ENCODE measurements at places on chromosomes 7 and 10.

DNA sequence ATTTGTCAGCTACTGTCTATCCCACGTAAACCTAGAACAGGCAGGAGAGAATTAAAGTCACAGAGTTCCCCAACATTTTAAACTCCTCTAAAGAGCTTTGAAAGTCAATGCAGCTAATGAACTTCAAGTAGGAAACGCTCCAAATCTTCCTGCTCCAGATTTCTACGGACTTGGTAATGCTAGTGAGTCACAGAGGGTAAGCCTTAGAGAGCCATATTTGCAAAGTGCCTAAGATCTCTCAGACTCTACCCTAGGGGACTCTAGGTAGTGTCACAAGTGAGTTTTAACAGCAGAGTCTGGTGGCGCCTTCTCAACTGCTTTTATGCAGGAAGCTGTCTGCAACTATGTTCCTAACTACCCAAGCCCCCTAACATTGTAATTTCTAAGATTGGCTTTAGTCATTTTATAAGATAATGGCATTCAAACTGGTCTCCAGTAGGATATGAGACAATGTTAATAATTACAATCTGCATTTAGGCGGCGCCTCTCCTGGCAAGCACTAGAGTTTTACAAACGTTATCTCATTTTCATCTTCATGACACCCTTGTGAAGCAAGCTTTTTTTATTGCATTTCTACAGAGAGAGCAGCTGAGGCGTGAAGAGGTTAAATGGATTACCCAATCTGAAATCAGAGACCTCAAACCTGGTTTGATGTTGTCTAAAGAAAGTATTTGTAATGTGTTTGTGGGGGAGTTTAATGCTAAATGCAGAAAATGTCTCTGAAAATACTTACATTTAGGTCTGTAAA is 22.0 kb upstream of the FZD1 start:
- DNase-seq = no peak

DNA sequence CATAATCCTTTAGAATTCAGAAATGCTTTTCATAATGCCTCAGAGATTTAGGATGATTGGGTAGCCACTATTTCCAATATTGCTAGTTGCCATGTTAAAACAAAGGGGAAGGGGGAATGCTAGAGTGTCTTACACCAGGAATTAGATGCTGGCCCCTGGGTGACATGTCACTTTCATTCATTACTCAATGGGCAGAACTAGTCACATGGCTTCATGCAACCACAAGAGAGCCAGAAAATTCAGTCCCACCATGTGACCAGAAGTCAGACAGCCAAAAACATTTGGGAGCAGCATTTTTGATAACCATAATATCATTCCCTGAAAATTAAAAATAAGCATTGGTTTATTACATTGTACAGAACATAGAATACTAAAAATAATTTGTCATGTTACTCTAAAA is 81.2 kb downstream of the CREB5 start:
- no peak for DNase-seq

DNA sequence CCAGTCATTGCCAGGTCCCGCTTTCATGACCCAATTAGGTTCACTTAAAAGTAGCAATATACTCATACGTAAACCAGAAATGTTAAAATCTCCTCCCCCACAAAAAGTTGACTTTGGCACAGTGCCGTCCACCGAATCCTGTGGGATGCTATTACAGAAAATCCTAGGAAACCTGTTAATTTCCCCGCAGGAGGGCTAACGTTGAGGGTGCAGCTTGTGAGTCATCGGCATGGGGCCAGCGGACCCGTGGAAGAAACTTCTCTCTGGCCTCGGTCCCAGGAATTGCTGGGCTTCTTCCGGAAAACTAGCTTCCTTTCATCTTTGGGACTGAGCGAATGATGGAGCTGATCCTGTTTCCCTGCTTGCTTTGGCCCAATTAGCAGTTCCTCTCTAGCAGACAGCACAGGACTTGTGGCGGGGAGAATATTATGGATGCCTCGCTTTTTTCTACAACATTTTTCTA is 13.5 kb downstream of the CRYGN start:
- no peak for DNase-seq

- DNase-seq = no peak
These were observed 235.8 kb downstream of the CELF2 start for GRCh38 chr10:11253385-11254002.
